ENCODE measurements at places on chromosomes 11 and 22.

GRCh38 chr22:30317778-30318177 lies 9.0 kb downstream of the TBC1D10A start:
- DNase-seq = no peak

DNA sequence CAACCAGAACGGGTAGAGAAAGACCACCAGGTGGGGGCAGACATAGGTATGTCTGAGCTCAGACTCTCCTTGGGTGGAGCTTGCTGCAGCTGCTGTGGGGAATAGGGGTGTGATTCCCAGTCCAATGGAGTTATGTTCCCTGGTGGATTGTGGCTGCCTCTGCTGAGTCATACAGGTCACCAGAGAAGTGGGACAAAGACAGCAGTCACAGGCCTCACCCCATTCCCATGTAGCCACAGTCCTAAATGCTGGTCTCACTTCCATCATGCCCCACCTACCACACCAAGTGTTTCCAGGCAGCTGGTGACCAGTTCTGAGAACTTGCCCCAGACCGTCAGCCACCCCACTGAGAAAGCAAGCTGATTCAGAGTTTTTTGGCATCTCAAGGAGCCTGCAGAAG lies 17.5 kb downstream of the OR52E5 start:
- no peak for DNase-seq

GRCh38 chr11:13343067-13343466 lies 65.5 kb downstream of the BMAL1 start:
- no peak for DNase-seq

- DNase-seq = no peak
Observed at GRCh38 chr11:57303280-57303989, 21.3 kb downstream of the TNKS1BP1 start.

DNA sequence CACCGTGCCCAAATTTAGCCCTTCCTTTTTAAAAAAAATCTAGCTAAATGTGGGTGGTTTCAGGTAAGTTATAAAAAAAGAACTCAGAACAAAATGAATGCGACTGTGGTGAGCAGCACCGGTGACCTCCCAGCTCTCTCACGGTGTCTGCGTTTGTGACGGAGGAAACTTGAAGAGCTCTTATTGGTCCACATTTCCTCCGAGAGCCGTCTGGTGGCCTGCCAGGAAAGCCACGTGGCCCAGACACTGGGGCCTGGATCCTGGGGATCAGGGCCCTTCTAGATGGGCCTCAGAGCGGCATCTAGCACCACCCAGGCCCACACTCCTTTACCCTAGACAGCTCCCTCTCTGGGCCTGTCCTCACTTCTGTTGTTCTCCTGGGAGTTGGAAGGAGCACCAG lies 39.5 kb downstream of the B3GAT1 start:
- DNase-seq = no peak

DNA sequence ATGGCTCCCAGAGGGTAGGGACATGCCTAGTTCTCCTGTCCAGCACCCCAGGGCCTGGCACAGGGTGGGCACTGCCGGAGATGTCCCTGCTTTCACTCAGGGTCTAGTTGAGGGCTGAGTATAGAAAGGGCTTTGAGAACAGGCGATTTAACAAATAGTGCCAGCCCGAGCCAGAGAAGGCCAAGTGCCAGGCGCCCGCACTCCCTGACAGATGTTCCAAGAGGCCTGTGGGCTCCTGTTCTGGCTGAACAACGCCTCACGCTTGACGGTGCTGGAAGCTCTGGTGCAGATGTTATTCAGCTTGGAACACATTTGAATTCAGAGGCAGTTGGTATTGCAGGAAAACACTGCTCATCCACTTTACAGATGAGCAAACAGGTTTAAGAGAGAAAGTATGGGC lies 46.5 kb downstream of the NFAM1 start:
- DNase-seq = no peak

GRCh38 chr11:134994431-134994830 lies 582.4 kb upstream of the B3GAT1 start:
- no peak for DNase-seq

DNA sequence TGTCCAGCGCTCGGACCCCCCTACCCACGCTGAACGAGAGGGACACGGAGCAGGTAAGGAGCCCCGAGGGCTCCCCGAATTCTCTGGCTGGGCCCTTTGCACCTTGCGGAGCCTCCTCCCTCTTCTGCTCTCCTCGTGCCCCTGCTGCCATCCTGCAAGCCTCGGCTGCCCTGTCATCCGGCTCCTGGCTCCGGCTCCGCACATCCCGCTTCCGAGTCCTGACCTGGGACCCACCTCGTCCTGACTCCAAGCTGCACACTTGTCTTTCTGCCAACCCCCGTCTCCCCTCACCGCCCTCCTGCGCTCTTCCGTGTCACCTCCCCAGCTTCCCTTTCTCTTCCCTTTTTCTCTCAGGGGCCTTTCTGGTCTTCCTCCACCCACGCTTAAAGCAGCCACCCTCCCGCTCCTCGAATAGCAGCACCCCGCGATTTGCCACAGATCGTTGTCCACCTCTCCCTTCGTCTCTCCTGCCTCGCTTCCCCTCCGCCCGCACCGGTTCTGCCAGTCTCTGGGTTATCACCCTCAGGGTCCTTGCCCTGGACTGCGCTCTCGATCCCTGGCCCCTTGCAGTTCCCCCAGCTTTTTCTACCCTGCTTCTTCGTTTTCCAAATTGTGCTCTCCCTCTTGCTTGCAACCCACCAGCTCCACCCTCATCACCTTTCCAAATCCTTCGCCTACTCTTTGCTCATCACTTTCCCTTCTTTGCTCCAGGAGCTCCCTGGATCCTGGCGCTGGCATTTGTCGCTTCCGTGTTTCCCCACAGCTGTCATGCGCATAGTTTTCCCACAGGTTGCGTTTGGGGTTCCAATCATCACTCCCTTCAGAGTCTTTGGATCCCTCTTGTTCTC lies 822 bp downstream of the MARK2 start:
- peak; percentile 28 for DNase-seq
